ENCODE measurements at places on chromosomes 11 and 22.
A peak's percentile ranks its signal among the peaks of the same experiment; 100 is the strongest.

GRCh38 chr11:62419314-62419929 lies 589 bp downstream of the SCGB1A1 start:
- no peak for DNase-seq

DNA sequence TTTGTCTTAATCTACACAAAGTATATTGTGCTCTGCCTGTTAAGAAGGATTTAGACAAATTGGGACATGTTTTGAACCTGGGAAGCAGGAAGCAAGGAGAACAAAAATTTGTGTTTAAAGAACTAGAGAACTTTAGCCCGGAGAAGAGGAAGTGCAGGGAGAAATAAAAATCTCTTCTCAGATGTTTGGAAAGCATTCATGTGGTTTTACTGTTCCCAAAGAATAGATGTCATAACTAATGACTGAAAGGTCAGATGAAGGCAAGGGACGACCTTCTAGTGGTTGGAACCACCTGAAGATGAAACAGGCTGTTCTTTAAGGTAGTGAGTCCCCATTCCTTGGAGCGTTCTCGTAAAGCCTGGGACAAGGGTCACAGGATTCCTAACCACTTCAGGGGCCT lies 38.3 kb downstream of the IRAG1 start:
- DNase-seq: no peak

DNA sequence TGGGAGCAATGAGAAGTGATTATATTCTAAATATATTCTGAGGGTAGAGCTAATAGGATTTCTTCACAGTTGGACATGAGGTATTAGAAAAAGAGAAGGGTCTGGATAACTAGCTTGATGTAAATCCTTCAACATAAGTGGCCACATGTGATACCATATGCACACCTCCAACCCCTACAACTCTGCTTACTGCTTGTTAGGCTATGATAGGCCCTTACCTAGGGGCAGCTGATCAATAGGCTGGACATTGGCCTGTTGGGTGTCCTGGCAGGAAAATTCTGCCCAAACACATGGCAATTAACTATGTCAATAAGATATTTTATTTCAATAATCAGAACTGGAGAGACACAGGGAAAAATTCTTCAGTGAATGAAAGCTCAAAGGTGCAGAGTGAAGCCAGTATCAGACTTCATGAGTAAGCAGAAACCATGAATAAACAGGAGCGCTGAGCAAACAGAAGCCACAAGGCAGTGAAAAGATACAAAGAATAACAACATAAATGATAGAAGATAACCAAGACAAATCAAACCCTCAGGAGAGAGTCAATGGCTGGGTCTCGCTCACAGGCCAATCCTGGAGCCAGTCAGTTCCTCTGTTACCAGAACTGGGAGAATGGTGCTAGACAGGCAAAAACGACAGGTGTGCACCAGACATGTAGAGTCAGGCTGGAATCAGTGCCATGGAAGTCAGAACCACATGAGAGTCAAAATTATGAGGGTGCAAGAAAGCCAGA lies 46.3 kb upstream of the PSMA1 start:
- DNase-seq: no peak

- DNase-seq: no peak
Measured at GRCh38 chr11:108890482-108891105, 225.7 kb downstream of the DDX10 start.

- DNase-seq: peak; percentile 48
Measured at GRCh38 chr11:77381729-77382665, 80.5 kb upstream of the GDPD4 start.

GRCh38 chr22:44615146-44615545 lies 86.9 kb upstream of the PRR5 start:
- no peak for DNase-seq
